ENCODE measurements at places on chromosomes 6 and 20. TPM values are rescaled to one million over a fixed set of nuclear protein-coding genes. Genes with fewer than 3 reads are reported as not detected.

GRCh38 chr6:74137911-74138310, 441.9 kb downstream of the CD109 start:
- no peak for DNase-seq

PDCD2 gene
- 263 TPM for total RNA-seq

IL17F gene
- total RNA-seq, result not detected

GRCh38 chr20:6081236-6081635, 27.4 kb upstream of the LRRN4 start:
- no peak for DNase-seq

NTSR1 gene
- total RNA-seq, result not detected

GRCh38 chr20:22338140-22338708, 246.1 kb downstream of the FOXA2 start:
- no peak for DNase-seq

GRCh38 chr20:36439040-36439730, 102.1 kb upstream of the MYL9 start:
- DNase-seq, result no peak

- no peak for DNase-seq
These were observed 211.6 kb upstream of the ZNF184 start for GRCh38 chr6:27684264-27685211.

- DNase-seq, result no peak
These were observed 997.6 kb upstream of the CITED2 start for GRCh38 chr6:140372064-140372463.

DNA sequence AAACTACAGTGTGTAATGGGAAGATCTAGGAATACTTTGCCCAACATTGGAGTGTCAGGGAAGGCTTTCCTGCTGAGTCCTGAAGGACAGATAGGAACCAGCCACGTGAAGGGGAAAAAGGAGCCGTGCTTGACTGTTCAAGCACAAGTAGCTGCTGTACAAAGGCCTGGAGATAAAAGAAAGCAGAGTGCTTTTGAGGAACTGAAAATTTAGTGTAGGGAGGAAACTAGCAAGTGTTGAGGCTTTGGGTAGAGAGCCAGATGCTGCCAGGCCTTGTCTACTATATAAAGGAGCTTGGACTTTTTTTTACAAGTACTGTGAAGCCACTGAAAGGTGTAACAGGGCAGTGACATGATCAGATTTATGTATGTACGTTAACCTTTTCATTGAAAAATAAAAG, 39.0 kb downstream of the DSE start:
- no peak for DNase-seq

DNA sequence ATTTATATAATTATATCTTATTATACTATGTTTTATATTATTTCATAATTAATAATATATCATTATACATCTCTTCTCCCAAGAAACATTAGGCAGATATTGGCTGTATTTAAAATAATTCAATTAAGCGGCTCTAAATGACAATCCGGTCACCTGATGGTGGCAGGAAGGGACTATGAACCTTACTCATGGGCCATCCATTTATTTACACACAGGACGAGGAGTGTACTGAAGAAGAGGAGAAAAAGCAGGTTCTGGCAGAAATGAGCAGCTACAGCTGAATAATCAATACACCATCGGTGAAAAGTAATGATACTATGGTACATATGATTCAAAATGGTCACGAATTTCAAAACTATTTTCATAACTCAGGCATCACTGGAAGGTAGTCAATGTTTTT, 277.7 kb downstream of the KIF16B start:
- no peak for DNase-seq

DNA sequence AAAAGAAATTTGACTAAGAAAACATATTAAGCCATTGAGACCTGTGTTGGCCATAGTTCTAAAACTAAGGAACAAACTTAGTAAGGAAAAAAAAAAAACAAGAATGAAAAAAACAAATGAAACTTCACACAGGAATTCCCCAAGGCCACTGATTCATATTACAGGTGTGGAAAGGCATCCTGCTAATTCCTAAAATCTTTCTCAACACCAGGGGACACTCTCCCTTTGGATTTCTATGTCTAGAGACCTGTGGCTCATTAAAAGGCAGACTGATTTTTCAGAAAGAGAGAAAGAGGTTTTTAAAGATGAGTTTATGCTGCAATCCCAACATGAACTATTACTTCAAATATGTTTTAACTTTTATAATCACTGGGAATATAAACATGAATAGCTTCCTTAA, at the start of gene OR12D1:
Gene OR12D1, plus strand, starts transcription at position 341 of the 400 bp plus-strand sequence.
- DNase-seq, result no peak

DNA sequence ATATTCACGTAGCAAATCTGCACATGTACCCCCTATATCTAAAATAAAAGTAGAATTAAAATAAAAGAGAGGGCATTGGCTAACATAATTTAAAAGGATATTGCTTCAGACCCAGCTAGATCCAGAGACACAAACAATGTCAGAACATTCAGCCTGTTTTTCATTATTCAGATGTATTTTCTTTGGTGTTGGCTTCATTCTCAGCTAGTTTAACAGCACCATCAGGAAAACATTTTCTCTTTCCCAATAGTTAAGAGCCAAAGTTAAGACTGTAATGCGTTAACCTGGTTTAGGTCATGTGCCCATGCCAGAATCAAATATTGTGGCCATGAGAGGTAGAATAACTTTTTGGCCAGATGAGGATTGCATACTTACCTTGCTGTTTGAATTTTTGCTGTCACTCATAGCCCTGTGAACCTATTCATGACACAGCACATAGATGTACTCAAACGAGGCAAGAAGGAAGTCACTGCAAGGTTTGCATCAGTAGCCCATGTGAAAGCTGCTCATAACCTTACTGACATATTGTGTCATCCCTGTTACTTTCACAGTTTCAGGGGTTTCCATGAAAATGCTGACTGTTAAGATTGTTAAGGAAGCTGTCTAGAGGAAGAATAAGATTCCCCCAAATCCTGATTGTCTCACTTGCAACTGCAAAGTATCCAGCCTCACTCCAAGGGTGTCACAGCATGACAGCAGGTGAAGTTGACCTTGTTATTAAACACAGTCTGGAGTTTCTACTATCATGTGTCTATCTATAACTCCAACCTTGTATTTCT, 233.1 kb downstream of the PACRG start:
- DNase-seq, result no peak

DNA sequence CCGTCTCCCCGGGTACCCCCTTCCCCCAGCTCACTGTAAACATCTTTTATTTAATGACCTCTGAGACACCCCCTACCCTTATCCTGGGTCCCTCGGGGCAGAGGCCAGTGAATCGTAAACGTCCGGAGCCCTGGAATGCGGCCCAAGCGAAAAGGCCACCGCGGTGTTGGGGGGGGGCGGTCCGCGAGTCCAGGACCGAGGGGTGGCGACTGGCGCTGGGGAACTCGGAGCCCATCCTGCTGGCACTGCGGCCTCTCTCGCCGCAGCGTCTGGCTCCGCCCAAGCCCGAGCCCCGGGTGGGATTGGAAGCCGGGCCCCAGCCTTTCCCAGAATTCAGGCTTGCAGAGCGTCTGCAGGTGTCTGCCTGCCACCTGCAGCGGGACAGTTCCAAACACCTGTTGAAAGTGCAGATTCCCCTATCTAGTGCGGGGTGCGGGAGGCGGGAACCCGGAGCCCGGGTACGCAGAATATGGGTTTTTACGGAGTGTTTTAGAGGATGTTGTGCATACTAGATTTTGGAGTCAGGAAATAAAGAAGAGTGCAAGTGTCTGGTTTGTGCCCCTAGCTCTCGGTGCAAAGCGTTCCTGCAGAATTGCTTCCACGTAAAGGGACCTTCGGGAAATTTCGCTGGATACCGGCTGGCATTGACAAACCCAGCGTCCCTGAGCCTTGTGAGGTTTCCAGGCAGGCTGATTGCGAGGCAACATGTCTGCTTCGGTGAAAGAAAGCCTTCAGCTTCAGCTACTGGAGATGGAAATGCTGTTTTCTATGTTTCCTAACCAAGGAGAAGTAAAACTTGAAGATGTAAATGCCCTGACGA, 800 bp downstream of the RWDD2A start:
- DNase-seq, result no peak

DNA sequence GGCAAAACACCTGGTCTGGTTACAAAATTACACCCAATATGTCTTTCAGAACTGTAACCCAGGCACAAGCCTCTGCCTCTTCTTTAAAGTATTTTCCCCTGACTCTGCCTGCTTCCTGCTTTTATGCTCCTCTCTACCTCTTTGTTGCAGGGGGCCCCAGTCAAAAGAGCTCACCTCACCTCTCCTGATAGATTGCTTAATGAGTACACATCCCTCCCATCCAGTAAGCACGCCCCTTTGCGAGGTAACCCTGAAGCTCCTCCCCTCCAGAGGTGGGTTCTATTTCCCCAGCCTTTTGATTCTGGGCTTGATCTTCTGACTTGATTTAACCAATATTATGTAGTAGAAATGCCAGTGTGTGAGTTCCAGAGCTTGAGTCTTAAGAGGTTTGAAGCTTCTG, 56.6 kb upstream of the EYA2 start:
- no peak for DNase-seq

- no peak for DNase-seq
These were observed 42.5 kb downstream of the ID4 start for GRCh38 chr6:19879663-19880062.

DNA sequence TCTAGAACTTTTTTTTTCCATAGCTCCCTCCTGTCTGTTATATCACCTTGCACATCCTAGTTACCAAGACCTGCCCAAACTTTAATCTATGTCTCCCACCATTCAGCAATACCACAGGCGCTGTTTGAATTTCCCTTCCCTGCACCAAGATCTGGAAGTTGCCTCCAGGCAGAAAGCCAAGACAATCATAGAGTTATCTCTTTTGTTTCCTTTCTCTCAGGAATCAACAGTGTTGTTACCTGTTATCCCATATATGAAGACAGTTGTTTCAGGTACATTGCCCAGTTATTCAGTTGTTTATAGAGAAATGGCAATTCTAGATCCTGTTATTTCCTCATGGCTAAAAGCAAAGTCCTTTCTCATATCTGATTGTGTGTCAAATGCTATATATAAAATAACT, 63.2 kb downstream of the PDSS2 start:
- DNase-seq, result no peak

- DNase-seq, result no peak
These were observed 162.2 kb upstream of the THEMIS start for GRCh38 chr6:128062882-128063603.

GRCh38 chr6:119034827-119035458, 43.5 kb downstream of the FAM184A start:
- DNase-seq, result no peak

CEP85L gene
- total RNA-seq, result 15.0 TPM

- DNase-seq, result no peak
These were observed 24.1 kb upstream of the SH3BGRL2 start for GRCh38 chr6:79607000-79607399.

ZKSCAN4 gene
- 3.1 TPM for total RNA-seq

DNA sequence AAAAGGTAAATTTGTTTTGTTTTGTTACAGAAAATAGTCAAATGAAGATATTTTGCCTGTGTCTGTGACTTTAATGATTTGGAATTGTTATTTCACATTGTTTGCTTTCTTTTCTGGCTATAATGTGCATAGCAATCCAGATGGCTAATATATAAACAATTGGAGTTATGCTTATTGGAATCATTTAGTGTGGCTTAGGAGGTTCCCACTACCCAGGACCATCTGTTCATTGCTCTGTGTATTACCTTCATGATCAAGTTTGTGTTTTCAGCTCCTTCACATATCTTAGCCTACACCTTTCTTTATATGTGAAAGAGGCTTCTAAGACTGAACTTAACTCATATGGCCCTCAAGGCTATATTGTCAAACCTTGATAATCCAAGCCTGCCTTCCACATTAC, 232.9 kb downstream of the BCKDHB start:
- no peak for DNase-seq

- DNase-seq, result no peak
These were observed 161.9 kb downstream of the COL19A1 start for GRCh38 chr6:70028246-70028645.

GRCh38 chr20:45363611-45364492, 896 bp downstream of the SYS1 start:
- no peak for DNase-seq

DNA sequence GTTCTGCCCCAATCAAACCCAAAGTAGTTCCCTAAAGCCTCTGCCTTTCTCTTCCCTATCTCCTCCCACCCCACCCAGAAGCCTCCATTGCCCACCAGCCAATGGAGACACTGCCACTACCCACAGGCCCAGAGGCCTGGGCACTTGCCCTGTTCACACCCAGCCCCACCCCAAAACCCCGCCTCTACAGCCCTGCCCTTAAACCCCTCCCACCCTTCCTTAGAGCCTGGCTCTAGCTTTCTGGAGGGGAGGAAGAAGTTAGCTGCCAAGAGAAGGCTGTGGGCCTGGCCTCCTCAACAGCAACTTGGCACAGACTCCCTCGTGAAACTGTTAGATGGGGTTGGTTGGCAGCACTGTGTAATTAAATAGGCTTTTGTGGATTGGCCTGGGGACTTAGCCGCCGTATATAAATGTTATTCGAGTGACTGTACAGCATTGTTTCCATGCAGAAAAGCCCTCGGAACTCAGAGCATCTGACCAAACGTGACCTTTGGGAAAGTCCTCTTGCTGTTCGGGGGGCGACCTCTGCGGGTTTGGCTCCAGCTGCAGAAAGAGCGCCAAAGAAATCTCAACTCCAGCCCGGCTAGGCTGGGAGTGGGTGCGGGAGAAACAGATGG, 31.4 kb downstream of the COL11A2 start:
- DNase-seq, result no peak

- DNase-seq, result no peak
These were observed 35.8 kb downstream of the PHIP start for GRCh38 chr6:79042088-79042798.

KIF25 gene
- total RNA-seq, result not detected

- DNase-seq, result no peak
These were observed 763 bp downstream of the BHLHE23 start for GRCh38 chr20:63005862-63006539.

MEI4 gene
- not detected for total RNA-seq

TTLL9 gene
- not detected for total RNA-seq

- no peak for DNase-seq
These were observed 225.9 kb downstream of the NKAIN2 start for GRCh38 chr6:124029567-124029966.

PI16 gene
- 33.5 TPM for total RNA-seq

ADRM1 gene
- 236 TPM for total RNA-seq

EPPIN gene
- total RNA-seq, result not detected

CST2 gene
- not detected for total RNA-seq

Measured in ascending aorta (tissue), 2 donors.